ENCODE measurements at places on chromosomes 2 and 18. TPM values are rescaled to one million over a fixed set of nuclear protein-coding genes. Genes with fewer than 3 reads are reported as not detected.

ARHGAP28 gene
- 66.6 TPM for polyA plus RNA-seq

- no peak for DNase-seq
Measured at GRCh38 chr18:66635342-66635741, 31.5 kb upstream of the CDH19 start.

DNA sequence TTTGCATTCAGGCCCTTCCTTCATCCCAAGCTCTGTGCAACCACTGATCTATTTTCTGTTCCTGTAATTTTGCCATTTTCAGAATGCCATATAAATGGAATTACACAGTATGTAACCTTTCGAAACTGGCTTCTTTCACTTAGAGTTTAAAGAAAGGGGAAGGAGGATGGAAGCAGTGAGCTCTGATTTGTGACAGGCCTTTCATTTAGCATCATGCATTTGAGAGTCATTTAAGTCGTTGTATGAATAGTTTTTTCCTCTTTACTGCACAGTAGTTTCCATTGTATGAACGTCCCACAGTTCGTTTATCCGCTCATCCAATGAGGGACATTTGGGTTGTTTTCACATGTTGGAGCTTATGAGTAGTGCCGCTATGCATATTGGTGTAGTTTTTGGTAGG is 67.0 kb downstream of the LBH start:
- DNase-seq, result no peak

DNA sequence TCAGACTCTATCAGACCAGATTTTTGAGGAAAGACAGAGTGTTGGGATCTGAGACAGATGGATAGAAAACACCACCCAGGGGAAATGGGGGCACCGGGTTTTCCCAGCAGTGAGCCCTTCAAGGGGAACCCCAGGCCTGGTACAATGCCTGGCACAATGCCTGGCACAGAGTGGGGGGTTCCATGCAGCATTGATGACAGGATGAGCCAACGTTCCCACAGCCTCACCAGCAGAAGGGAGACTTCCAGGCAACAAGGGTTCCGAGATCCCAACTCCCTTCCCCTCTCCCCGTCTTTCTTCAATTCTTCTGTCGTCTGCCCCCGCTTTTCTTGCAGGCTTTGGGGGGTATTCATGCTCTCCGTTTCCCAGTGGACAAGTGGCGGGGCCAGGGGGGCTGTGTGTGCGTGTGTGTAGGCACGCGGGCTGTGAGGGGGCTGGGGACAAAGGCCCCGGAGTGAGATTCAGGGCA is 132.1 kb upstream of the HAAO start:
- DNase-seq, result no peak

GRCh38 chr18:21714474-21714873 is 9.9 kb upstream of the ABHD3 start:
- no peak for DNase-seq

DNA sequence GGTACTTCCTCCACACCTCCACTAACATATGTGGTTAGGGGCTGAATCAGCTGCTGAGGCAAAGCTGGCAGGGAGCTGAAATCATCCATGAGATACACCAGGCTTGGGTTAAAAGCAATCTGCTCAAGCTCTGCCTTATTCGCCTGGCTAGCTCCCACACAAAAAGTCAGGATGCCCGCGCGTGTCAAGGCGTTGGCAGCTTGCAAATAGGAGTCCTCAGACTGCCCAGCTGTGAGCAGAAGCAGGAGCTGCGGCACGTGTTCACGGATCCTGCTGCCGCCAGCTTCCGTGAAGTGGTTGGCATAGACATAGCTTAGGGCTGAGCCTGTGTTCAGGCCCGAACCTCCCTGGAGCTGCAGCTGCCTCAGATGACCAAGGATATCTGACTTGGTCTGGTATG is 35.3 kb downstream of the COL6A3 start:
- no peak for DNase-seq

- no peak for DNase-seq
Measured at GRCh38 chr2:96356889-96357288, 21.3 kb downstream of the NCAPH start.

- no peak for DNase-seq
Measured at GRCh38 chr2:126856403-126856802, 42.3 kb upstream of the TEX51 start.

PDCD1 gene
- polyA plus RNA-seq, result 0.11 TPM
